ENCODE measurements at places on chromosomes 3 and 15.
A peak's percentile ranks its signal among the peaks of the same experiment; 100 is the strongest.

DNA sequence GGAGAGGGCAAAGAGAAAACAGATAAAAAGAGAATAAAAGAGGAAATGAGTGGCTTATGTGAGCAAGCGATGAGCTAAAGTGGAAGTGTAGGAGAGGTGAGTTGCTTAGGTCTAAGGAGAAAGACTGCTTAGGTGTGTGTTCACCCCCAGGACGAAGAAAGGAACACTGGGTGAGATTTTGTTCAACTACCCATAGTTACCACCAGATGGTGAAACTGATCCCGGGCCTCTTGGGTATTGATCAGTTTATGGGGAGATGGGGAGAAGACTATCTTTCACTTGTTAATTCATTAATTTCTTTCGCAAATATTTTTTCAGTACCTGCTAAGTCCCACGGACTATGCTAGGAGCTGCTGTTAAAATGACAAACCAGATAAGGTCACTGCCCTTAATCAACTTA is 33.9 kb downstream of the GAP43 start:
- no peak for DNase-seq

- no peak for DNase-seq
These were observed 30.9 kb downstream of the ITPR1 start for GRCh38 chr3:4523710-4524698.

- no peak for DNase-seq
These were observed 911 bp downstream of the CCRL2 start for GRCh38 chr3:46407970-46408369.

GRCh38 chr15:77015646-77016320 is 20.9 kb downstream of the PSTPIP1 start:
- no peak for DNase-seq

GRCh38 chr3:189966843-189967242 is 153.9 kb downstream of the P3H2 start:
- DNase-seq: no peak

GRCh38 chr3:154614601-154615000 is 184.6 kb upstream of the GPR149 start:
- no peak for DNase-seq

GRCh38 chr3:42129014-42129953 is 38.1 kb downstream of the TRAK1 start:
- DNase-seq: no peak

- no peak for DNase-seq
These were observed 358.0 kb upstream of the TGFBR2 start for GRCh38 chr3:30248423-30248822.

GRCh38 chr15:77909182-77909940 is 168.2 kb downstream of the TBC1D2B start:
- peak; percentile 8 for DNase-seq

DNA sequence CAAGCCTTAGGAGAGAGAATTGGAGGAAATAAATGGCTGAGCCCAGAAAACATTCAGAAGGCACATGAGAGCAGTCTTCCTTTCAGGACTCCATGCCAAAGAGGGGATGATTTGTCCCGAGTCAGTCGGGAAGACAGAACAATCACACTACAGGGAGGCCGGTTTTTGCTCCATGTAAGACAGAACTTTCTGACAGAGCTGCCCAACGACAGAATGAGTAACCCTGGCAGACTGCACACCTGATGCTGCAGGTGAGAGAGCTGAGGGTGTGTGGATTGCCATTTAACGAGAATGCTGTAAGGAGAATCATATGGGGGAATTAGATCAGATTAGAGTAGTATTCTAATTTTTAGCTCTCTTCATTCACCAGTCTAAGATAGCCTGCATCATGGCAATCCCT is 533.0 kb downstream of the EPHB1 start:
- DNase-seq: no peak

DNA sequence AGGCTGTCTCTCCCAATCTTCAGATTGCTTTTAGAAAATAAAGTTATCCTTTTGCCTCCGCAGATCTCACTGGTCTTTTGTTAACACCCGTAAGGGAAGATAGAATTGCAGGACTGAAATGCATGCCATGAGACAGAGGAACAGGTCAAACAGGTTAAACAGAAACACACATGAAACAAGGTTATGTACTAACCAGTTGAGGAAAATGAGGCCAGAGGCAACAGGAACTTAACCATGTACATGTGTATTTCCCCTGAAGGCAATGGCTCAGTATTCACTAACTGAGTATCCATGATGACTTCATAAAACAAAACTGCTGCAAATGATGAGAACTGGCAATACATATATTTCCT is 169.1 kb upstream of the NSMCE3 start:
- DNase-seq: no peak

- DNase-seq: no peak
These were observed 7.0 kb downstream of the MORF4L1 start for GRCh38 chr15:78879517-78880241.

- DNase-seq: no peak
These were observed 2.9 kb downstream of the NR2C2 start for GRCh38 chr3:14950274-14950673.

- DNase-seq: no peak
These were observed 129.6 kb downstream of the CTNNB1 start for GRCh38 chr3:41328926-41329325.

DNA sequence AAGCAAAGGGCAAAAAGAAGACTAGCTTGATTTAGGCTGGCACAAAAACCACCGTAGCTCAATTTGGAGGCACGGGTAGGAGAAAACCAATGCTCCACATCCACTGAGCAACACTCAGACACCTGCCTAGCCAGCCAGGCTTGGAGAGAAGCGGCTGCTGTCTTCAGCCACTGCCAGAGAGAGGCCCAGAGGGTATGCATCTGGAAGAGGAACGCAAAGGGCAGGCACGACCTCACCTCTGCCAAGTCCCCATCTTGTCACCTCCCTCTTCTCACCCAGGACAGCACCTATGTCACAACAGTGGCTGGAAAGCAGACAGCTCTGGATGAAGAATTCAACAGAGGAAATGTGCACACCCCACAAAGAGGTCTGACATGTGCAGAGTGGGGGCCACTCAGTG is 93.5 kb downstream of the ADAMTS17 start:
- no peak for DNase-seq

GRCh38 chr15:88994286-88994685 is 81.1 kb upstream of the MFGE8 start:
- DNase-seq: no peak

DNA sequence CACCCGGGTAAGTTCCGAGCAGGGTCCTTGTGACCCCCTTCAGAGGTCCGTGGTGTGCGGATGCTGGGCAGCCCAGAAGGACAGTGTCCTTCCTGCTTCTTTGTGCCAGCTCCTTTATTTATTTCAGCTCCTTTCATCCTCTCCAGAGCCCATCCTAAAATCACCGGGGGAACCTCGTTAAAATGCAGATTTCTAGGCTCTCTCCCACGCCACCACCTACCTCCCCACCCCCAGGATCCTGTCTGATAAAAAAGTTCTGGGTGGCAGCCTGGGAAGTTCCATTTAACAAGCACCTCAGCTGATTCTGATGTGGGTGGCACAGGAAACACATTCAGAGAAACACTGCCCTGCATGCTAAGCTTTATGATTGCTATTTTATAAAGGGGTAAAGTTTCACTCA is 12.5 kb upstream of the IGF1R start:
- DNase-seq: no peak

All from upper lobe of left lung (tissue), 6 donors.